ENCODE measurements at places on chromosomes 3 and 15.

GRCh38 chr3:124504332-124505059, 225.8 kb upstream of the UMPS start:
- peak; percentile 48 for DNase-seq

DNA sequence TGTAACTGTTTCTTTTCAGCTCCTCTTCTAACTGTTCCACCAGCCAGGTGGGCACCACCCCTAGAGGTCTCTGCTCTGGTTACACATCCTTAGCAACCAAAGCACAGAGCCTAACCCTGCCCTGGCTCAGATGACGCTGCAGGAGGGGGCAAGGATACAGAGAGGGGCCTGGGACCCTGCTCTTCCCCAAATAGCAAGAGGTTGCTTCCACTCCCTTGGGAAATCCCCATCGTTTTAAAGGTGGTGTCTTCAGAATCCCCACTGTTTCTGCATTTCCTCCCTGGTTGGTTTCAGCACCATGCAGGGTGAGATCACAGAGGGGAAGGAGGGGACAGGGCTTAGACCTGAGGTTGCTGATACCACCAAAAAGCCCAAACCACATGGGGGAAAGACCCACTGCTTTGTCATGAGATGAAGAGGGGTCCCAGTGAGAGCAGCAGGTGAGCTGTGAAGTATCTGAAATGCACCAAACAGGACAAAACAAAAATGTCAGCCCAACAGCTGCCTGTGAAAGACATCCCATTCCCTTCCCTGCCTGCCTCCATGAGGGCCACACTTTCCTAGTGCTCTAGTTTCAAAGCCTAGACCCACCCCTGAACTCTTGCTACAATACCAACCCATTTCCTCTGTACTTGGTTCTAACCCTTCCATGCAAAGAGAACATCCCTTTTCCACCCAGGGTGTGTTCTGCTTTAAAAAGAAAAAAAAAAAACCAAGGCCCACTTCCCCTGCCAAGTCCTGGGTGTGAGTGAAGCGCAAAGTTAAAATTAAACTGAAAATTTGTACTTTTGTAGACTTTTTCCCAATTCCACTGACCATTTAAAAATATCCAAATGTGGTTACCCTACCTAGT, 29.0 kb downstream of the ANP32A start:
- no peak for DNase-seq

GRCh38 chr3:135991621-135992020, 26.1 kb downstream of the PPP2R3A start:
- no peak for DNase-seq

GRCh38 chr3:185717121-185717520, 107.7 kb downstream of the IGF2BP2 start:
- no peak for DNase-seq
